ENCODE measurements at places on chromosomes 2 and 18. TPM values are rescaled to one million over a fixed set of nuclear protein-coding genes. Genes with fewer than 3 reads are reported as not detected.

Gene CTAGE1
- total RNA-seq, result not detected

DNA sequence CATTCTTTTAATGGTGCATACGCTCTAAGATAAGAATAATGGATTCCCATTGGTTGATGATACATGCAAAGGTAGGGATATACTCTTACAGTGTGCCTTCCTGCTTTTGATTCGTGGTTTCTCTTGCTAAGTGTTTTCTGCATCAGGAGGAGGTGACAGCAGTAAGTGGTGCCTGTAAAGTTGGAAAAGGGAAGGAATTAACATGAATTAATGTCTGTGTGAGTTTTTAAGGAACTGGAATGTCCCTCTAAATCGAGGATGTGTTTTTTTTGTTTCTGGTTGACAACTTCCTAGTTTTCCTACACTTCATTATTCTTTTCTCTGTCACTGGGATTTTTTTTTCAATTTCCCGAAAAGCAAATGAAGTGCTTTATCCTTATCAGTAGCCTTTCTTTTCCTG, 54.4 kb downstream of the CRIM1 start:
- DNase-seq, result no peak

DNA sequence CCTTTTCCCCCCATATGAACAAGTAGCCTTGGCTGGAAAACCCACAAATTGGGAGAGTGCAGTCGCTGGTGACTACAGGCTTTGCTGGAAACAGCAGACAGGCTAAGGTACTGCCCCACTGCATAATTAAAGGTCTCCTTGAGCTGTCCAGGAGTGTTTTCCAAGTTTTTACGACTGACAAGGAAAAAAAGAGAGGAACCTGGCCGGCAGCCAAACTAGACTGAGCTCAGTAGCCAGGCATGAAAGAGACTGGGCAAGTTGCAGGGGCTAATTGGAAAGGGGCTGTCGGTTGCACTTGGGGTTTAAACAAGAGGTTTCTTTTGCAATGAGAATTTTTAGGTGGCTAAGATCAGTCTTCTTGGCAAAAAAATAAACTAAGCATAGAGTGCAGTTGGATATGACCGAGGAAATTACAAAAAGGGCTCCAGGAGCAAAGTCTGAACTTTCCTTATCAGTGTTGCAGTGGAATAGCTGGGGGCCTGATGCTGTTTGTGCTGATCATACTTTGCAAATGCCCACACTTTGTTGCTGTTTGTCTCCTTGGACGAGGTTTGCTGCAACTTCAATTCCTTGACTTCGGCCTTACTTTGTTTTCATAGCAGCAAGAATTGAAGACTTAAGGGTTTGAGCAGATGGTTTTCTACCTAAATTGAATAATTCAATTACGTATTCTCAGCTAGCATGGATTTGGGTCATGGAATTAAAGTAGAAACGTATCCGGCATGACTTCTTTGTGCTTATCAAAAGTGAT, 2.1 kb downstream of the GULP1 start:
- peak; percentile 70 for DNase-seq

Gene TSPYL6
- total RNA-seq, result not detected

Gene PLCD4
- total RNA-seq, result 0.47 TPM

Measured in ovary (tissue), 10 donors.